Stimulated activated CD4-positive, alpha-beta T cell treated with anti-CD3 and anti-CD28 coated beads, Interleukin-1b, Interleukin-23, amount 100 ng/mL, for 1 hour (primary cell): ENCODE measurements at places on chromosomes 1 and 21.

DNA sequence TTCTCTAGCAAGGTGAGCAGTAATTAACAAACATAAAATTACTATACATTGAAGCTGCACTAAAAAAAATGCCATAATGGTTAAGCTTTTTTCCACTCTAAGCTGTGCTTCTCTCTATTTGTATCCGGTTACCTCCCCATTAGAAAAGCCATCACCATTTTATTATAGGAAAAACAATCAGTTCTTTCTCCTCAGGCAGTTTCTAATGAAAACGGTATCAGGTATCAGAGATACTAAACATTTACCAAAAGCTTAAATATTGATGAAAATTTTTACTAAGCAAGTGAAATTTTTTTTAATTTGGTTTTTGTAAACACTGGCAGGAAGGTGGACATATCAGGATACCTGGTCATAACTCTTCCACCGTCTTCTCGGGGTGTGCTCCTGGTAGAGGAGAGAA is 14.2 kb downstream of the NTPCR start:
- no peak for DNase-seq

- DNase-seq, result no peak
These were observed 19.5 kb downstream of the FAAH start for GRCh38 chr1:46413596-46413985.

- DNase-seq, result no peak
These were observed 378.9 kb downstream of the BRINP3 start for GRCh38 chr1:190098756-190099155.

DNA sequence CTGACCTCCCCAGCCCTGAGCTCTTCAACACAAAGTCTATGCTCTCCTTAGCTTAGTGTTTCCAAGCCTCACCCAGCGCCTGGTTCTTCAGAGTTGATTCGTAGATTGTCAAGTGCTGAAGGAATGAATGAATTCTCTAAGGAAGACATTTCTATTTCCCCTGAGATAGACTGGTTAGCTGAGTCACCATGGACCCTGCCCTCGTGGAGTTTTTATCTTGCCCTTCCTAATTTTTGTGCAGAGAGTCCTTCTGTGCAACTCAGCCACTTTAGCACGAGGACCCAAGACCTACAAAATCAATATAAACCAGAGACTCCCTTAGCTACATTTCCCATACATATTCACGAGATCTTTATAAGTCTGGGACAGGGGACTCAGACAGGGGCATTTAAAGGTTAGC is 2.6 kb upstream of the CD244 start:
- DNase-seq, result no peak

DNA sequence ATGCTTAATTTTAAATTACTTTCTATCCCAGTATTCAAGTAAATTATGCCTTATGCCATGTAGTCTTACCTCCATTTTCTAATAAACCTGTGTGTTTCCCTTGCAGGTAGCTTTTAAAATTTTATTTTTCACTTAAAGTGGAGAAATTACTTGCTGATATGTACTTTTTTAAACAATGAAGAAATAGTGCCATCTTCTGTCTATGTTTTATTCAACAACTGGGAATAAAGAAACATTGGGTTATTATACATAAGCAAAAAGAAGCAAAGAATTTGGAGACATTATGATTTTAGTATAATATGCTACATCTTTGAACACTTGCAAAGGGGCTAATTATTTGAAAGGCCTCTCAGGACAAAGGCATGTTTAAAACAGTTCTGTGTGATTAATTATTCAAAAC is 1912.9 kb downstream of the MRPL39 start:
- no peak for DNase-seq

GRCh38 chr1:182035097-182035770 is 26.3 kb downstream of the ZNF648 start:
- DNase-seq, result no peak

GRCh38 chr21:42777757-42778344 is 101.5 kb downstream of the WDR4 start:
- DNase-seq, result no peak

- DNase-seq, result no peak
These were observed 131.6 kb downstream of the TLR5 start for GRCh38 chr1:223011505-223011856.

DNA sequence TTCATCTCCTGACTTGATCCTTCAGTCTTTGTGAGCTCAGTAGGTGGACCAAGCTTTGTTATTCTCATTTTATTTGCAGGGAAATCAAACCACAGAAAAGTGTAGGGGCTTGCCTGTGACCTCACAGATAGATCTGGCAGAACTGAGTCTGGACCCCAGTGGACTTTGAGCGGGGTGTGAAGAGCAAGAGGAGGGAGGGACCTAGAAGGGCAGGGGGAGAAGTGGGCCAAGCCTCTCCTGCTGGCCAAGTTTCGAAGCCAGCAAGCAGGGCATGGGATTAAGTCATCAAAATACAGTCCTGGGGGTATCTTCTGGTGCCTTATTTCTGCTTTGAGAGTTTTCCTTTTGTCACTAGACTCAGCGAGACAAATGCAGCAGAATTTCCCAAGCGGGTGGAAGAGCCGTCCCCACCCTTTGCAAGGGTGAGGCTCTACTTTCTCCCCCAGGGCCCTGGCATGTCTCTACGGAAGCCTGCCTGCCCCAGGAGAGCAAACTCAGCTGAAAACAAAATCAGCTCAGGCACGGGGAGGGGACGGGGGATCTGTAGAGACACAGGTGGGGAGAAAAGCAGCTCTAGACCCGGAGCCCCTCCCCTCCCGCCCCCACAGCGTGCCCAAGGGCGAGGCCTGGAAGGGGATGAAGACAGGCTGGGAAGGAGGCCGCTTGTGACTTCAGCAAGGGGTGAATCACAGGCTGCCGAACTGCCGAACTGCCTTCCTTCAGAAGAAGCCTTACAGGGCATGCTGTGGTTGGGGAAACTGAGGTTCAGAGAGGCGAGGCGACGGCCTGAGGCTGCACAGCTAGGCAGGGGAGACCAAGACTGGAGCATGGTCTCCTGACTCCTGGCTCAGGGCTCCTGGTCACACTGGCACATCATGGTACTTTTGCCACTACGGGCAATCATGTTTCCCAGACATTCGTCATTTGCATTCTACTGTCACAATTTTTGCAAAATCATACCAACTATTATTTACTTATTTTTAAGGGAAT is 19.2 kb downstream of the PKP1 start:
- no peak for DNase-seq

- DNase-seq, result no peak
These were observed 18.7 kb downstream of the WNT2B start for GRCh38 chr1:112527266-112528010.

GRCh38 chr1:96236156-96236739 is 485.3 kb upstream of the PTBP2 start:
- DNase-seq, result no peak

- no peak for DNase-seq
These were observed 335.9 kb upstream of the DPYD start for GRCh38 chr1:98256700-98257099.

DNA sequence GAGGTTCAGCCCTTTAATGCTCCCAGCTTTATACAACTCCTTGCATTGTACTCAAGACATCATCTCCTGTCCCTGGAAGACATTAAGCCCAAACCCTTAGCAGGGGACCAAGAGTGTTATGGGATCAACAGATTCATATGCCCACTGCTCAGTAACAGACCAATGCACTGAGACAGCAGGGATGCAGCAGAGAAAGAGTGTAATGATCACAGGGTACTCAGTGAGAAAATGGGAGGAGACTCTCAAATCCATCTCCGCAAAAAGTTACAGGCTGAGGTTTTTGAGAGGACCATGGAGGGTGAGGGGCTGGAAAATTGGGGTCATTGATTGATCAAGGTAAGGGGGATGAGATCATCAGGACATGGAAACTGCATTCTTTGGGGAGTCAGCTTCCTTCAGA is 96.2 kb downstream of the MATN1 start:
- DNase-seq, result no peak

GRCh38 chr1:205192287-205192686 is 19.2 kb downstream of the DSTYK start:
- DNase-seq, result no peak

- no peak for DNase-seq
These were observed 129.6 kb downstream of the DPYD start for GRCh38 chr1:97791251-97791650.

DNA sequence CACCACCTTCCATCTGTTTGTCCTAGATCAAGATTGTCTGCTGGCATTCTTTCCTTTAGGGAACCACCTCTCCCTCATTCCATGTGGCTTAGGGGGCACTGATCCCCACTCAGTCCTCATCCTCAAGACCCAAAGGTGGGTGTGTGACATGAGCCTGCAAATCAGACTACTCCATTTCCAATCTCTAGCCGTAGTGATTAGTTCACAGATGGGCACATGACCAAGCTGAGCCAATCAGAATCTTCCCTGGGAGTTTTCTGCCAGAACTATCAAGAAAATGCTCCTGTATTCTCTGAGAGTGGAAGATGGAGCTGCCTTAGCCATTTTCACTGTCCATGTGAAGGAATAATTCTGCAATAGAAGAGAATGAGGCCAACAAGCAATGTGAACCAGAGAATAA is 19.3 kb upstream of the PTPRF start:
- no peak for DNase-seq

GRCh38 chr1:79859212-79859948 is 852.9 kb upstream of the ADGRL4 start:
- DNase-seq, result no peak

- peak; percentile 18 for DNase-seq
These were observed 2.3 kb downstream of the KLHDC8A start for GRCh38 chr1:205354259-205355074.
